ENCODE measurements at places on chromosomes 11 and 22.
A peak's percentile ranks its signal among the peaks of the same experiment; 100 is the strongest.

GRCh38 chr11:133563505-133564025 lies 31.3 kb upstream of the OPCML start:
- no peak for DNase-seq

GRCh38 chr11:41031551-41032060 lies 427.8 kb downstream of the LRRC4C start:
- no peak for DNase-seq

DNA sequence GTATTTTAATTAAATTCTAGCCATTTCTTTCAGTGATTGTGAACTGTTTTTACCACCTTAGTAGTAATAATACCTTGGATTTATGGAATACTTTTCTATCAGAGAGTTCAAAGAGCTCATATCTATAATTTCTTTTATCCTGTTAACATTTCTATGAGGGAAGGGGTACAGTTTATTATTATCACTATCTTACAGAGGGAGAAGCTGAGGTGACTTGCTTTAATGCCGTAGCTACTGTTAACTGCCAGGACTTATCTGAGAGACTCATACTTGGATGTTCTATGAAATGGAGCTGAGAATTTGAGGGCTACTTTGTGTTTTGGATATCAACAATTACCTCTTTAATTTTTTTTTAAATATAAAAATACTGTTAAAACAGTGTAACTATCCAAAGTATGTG lies 3.3 kb downstream of the REXO2 start:
- peak; percentile 77 for DNase-seq

DNA sequence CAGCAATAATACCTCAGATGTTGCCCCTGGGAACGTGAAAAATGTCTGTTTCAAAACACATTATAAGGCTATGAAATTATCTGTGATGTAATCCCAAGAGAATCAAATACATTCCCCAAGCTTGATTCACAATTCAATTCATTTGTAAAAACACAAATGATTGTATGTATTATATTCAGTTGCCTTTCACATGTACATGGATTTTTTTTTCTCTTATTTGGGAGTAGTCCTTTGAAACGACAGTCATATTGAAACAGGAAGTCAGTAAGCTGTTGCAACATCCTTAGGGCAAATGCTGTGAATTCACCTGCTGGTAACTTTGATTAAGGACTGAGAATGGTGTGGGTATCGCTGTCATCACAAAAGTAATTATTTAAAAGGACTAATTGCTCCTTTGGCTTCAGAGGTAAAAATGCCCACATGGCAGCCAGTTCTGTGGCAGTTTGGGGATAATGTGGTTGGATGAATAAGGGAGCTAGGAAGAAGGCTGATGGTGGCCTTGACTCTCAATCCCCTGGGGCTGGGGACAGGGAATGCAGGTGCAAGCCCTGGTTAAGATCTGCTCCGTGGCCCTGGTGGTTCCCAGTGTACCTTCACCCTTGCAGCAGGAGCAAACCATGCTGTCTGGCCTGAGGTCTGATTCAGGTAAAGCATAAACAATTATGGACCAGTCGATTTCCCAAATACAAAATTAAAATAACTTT lies 13.2 kb downstream of the EHF start:
- DNase-seq, result no peak

DNA sequence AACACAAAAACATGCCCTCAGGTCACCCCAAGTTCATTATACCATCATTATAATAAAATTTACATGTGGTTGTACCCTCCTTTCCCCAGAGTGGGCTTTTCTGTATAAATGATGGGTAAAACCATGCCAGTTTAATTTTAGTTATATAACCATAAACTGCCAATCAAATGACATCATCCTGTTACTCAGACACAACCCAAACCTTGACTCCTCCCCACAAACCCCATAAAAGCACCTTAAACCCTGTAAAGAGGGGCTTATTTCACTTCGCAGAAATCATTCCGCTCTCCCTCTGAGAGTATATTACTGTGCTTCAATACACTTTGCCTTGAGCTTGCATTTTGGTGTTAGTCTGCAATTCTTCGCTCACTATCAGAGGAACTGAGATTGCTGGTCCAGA lies 5.5 kb upstream of the APOL3 start:
- no peak for DNase-seq

GRCh38 chr11:114061048-114061680 lies 1.7 kb downstream of the ZBTB16 start:
- peak; percentile 54 for DNase-seq

DNA sequence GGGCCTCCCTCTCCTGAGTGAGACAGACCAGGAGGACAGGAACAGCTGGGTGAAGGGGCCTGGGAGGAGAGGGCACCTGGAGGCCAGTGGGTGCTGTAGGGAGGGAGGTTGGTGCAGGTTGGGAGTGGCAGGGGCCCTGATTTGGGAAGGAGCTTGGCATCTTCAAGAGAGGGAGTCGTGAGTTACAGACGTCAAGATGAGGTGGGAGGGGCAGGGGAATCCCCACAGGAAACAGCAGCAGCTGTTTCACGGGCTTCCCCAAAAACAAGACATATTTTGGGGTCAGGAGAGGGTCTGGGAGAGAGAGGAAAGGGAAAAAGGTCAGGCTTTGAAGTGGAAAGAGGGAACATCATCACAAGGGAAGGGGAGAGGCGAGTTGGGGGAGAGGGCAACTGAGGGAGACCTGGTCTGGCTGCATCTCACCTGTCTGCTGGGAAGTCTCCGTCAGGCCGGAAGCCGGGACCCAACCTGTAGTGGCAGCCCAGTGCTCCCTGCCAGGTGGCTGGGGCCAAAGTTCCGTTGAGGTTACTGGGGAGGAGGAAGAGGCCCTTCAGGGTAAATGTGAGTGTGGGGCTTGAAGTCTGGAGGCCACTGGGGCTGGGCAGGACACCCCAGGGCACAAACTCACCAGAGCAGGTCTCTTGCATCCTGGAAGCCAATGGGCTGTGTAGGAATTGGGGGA lies 4.4 kb downstream of the NAALADL1 start:
- no peak for DNase-seq

DNA sequence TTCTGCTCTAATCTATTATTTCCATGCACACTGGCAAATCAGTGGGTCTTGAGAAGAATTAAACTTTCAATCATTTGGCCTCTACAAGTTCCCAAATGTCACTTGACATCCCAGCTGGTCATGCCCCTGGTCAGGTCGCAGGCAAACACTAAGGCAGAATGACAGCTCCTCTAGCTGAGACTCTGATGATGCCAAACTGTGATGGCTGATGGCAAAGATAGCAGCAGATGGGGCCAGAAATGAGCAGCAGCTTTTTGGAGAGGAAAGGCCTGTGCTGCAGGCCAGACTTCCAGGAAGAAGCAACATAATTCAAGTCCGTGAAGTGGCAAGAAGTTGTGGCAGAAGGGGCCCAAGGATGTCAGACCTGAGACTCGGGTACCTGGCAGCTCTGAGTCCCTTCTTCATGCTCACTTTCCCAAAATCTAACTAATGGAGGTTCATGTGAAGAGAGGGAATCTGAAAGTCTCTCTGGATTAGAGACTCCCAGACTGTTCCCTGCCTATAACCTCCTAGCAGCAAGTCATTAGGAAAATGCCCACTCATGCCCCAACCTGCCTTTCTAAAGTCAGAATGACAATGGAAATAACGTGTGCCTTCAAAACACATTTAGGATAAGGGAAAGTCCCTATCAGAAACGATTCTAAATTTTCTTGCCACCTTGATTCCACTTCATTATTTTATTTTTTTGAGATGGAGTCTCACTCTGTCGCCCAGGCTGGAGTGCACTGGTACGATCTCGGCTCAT lies 9.4 kb upstream of the PMM1 start:
- DNase-seq, result peak; percentile 34

DNA sequence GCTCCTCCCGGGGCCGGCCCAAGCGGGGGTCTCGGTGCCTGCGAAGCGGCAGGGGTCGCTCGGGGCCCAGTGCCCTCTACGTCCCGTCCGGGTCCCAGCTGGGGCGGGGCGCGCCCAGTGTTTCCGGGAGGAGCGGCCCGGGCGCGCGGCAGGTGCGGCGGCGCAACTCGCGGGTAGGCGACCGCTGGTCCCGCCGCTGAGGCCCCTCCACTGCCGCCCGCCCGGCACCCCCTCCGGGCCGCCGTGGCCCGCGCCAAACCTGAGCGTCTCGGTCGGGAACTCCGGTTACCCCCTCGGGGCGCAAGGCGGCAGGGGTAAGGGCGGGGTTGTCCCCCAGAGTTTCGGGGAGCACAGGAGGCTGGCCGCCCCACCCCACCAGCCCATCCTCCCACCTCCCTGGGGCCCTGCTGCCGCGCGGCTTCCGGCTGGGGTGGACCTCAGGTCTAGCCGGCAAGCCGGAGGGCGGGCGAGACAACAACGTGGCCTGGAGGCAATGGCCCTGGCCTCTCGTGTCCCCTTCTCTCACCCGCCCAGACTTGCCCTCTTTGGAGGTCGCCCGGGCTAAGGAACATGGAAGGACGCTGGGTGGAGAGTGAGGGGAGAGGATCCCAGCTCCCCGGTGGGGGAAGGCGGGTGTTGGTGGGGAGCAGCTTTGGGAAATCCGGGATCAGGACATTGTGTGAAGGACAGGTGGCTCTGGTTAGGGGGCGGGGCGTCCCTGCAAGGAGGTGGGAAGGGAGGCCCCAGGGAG lies 398 bp upstream of the CRACR2B start:
- DNase-seq, result no peak

DNA sequence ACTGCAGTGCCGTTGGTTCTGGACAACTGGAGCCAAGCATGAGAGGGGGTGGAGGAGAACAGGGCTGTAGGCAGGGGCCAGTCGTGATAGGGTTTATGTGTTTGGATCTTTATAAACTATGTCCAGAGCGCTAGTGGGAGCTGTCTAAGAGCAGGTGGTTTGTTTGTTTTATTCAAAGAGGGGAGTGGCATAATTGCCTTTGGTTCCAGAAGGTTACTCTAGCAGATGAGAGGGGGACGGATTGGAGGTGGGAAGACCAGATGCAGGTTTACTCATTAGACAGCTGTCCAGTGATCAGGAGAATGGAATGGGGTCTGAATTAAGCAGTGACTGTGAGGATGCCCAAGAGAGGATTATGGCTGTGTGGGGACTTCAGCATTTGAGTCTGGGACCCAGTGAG lies 109.3 kb upstream of the TBCEL start:
- no peak for DNase-seq

- no peak for DNase-seq
These were observed 852.6 kb upstream of the RAG2 start for GRCh38 chr11:37450613-37451012.

DNA sequence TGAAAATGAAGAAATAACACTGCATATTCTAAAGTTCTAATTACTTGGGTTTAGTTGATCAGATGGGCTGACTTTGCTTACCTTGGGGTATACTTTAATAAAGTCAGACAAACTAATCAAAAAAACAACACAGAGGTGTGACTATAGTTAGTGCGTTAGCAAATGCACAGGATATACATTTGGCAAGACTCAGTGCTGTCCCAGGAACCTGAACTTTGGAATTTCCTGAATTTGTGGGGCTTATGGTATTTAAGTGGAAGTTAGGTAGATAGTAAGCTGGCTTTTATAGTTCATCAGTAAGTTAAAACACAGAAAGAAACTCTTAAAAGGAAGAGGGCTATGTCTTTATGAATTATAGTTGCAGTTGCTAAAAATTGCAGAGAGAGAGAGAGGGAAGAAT lies 302.6 kb upstream of the DDI1 start:
- no peak for DNase-seq

- DNase-seq, result no peak
These were observed 20.3 kb downstream of the ARFGAP2 start for GRCh38 chr11:47156333-47156732.

DNA sequence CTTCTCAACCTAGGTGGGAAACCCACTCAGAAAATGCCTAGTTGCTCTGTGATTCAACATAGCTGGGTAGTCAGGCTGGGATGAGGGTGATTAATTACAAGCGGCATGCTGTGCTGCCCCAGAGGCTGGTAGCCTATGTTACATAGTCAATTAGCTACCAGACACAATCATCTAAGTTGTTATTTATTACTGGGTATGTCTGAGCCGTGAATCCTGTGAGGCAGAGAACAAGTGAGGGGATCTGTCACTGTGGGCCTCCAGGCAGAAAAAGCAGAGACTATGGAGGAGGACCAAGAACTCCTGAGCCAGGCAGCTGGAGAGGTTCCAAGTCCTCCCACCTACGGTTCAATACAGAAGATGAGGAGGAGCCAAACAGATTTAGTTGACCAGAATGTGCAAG lies 186.6 kb upstream of the BDNF start:
- no peak for DNase-seq

DNA sequence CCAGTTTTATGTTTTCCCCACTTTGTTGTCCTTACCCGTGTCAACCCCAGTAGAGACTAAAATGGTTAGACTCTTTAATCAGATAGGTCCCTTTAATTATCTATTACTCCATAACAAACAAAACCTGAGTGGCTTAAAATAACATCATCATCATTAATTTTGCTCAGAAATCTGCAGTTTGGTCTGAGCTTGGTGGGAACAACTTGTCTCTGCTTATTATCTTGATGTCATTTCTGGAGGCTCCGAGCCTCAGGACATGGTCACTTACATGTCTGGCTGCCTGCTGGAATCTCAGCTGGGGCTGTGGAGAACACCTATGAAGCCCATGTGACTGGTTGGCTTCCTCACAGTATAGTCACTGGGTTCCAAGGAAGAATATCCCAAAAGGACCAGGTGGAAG lies 26.7 kb downstream of the UVRAG start:
- DNase-seq, result no peak

DNA sequence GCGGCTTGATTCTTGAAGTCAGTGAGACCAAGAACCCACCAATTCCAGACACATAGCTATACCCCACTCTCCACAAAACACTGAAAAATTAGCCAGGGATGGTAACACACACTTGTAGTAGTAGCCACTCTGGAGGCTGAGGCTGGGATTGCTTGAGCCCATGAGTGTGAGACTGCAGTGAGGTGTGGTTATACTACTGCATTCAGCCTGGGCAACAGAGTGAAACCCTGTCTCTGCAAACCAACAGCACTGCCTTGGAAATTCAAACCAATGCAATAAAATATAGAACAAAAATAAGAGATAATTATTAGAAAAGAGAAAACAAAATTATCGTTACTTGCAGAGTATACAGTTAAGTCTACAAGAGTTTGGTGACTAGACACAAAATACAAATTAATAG lies 20.2 kb upstream of the PRDM10 start:
- DNase-seq, result no peak

DNA sequence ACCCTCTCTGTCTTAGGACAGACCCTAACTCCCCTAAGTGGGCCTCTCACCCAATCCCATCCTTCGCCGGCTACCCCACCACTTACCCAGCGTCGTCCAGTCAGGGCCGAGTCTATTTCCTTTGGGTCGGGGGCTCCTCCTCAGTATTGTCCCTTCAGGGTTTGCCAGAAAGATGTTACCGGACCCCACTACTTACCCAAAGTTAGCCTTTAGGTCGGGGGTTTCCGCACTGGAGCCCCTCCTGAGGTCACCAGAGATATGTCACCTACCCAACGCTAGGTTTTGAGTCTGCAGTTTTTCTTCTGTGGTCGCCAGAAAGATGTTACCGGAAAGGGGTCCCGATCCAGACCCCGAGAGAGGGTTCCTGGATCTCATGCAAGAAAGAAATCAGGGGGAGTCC lies 17.9 kb upstream of the B4GALNT4 start:
- no peak for DNase-seq

Data from erythroblast (primary cell).